ENCODE measurements at places on chromosomes 3 and 15.
A peak's percentile ranks its signal among the peaks of the same experiment; 100 is the strongest.

DNA sequence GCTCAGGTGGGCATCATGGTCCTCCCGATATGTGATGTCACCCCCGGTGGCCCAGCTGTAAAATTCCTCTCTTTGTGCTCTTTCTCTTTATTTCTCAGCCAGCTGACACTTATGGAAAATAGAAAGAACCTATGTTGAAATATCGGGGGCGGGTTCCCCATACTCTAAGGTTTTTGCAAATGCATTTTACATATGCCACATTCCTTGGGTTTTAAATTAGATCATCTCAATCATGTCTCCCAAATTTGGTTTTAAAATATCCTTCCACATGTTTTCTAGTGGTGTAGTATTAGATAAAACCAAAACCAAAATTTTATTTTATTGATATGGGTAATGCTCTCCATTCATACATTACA lies 4.4 kb upstream of the TMEM62 start:
- no peak for DNase-seq

- DNase-seq: no peak
Observed at GRCh38 chr3:72340056-72340455, 508.2 kb downstream of the SHQ1 start.

GRCh38 chr15:40354408-40355171 lies 3.4 kb upstream of the DISP2 start:
- peak; percentile 66 for DNase-seq

DNA sequence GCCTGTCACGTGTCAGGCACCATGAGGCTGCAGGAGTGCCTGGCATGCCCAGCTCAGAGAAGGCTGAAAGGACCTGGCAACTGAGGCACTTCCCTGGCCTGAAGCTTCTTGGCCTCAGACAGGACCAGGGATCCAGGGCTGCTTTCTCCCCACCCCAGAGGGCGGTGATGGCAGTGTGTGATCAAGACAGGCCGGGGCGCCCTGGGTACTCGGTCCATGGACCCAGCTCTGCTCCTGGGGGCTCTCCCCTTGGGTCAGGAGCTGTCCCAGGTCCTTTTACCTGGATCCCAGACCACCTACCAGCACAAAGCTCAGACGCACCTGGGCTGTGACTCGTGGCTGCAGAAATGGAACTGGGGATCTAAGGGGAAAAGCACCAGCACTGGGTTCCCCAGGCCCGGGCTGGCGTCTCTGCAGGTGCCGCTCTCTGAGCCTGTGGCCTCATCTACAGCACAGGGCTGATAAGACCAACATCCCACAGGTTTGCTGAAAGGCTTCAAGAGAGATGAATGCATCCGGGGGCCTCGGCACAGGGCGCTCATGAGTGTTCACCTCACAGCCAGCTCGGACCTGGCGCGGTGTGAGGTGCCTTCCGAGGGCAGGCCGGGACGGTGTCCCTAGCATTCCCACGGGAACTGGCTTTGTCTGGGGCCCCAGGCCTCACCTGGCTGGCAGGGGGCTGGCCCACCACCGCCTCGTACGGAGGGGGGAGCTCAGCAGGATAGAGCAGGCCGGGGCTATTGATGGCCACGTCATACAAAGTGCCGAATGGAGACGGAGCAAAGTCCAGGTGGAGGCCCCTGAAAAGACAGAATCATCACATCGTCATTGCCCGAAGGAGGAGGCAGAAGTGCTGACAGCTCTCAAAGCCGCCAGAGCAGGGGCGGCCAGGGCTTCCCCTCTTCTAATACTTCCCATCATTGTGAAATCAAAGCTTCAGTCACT lies 133.6 kb downstream of the NSMCE3 start:
- DNase-seq: no peak

DNA sequence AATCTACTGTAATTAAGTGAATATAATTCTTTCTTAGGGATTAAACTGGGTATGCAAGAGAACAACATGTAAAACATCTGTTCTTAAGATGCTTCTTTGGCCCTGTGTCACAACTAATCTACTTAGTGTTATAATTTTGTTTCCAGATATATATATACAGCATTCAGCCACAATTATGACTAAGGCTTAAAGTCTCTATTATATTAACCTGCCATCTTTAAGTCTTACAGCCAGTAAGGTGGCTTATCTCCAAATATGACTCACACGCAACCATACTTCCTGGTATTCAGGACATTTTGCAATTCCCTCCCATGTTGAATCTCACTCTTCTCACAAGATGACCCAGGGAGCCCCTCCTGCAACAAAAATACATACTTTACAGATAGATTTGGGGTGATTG lies 6.6 kb upstream of the KBTBD8 start:
- no peak for DNase-seq

DNA sequence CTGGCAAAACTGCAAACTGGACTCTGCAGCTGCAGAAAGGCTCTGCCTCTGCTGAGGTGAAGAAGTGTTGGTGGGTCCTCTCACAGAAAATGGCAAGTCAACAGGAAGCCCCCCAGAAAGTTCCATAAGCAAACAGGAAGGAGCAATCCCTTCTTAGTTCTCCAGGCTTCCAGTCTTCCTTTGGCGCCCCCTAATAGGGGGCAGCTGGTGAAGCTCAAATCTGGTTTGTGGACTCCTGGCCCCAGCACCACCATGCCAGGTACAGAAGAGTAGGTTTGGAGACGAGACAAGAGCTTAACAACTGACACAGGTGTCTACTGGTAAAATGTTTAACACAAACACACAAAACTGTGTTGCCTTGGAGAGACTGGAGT lies 35.5 kb downstream of the LEO1 start:
- no peak for DNase-seq

GRCh38 chr3:123663977-123664376 lies 79.1 kb upstream of the HACD2 start:
- peak; percentile 6 for DNase-seq

GRCh38 chr3:111723293-111724215 lies 128.4 kb upstream of the ZBED2 start:
- DNase-seq: peak; percentile 78

DNA sequence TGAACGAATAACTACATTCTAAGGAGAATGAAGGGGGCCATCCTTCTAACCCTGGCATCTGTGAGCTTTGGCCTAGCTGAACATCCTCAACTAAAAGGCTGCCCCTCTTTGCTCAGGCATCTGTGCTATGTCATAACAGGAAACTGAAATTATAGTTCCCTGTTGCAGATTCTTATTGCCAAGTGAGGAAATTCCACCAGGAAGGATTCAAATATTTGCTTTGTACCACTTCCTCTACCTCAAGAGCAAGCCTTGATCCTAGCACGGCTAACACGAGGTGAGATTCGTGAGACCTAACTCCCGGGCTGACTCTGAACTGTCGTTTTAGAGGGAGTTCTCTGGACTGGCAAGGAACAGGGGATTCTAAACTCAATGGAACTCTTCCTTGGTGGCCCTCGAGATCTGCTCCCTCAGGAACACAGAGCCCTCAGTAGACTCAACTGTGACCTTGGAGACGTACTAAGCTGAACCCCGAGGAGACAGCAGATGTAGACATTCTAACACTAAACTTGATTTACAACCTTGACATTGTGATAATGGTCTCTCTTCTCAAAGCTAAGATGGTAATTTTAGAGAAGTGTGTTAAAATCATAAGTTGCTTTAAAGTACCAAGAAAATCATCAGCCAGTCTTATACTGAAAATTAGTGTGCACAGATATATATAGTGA lies 4.2 kb downstream of the SPG21 start:
- DNase-seq: no peak

GRCh38 chr3:181722766-181723425 lies 11.2 kb downstream of the SOX2 start:
- no peak for DNase-seq

GRCh38 chr3:43316783-43317460 lies 30.6 kb downstream of the SNRK start:
- DNase-seq: no peak

DNA sequence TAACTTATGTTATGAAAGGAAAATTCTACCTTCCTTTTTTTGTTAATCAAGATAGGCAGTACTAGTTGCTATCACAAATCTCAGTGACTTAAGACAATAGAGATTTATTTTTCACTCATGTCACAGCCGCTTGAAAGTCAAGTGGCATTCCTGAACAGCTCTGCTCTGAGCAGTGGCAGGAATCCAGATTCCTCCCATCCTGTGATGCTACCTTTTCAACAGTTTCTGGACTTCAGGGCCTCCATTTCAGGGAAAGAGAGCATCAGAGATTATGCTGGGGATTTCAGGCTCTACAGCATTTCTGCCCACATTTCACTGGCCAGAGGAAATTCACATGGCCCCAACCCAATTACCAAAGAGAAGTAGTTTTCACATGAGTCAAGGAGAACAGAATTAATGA lies 83.4 kb downstream of the IL1RAP start:
- no peak for DNase-seq

- no peak for DNase-seq
Observed at GRCh38 chr3:28936154-28936553, 344.7 kb upstream of the RBMS3 start.

DNA sequence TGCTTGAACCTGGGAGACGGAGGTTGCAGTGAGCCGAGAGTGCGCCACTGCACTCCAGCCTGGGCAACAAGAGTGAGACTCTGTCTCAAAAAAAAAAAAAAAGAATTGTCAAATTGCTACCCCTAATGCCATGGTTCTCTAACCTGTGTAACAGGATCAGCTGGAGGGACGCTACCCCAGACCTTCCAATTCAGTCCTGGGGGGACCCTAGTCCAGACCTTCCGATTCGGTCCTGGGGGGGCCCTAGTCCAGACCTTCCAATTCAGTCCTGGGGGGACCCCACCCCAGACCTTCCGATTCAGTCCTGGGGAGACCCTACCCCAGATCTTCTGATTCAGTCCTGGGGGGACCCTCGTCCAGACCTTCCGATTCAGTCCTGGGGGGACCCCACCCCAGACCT lies 29.8 kb upstream of the MUC20 start:
- DNase-seq: no peak

- DNase-seq: no peak
Observed at GRCh38 chr3:34570916-34571705, 772.7 kb downstream of the PDCD6IP start.

DNA sequence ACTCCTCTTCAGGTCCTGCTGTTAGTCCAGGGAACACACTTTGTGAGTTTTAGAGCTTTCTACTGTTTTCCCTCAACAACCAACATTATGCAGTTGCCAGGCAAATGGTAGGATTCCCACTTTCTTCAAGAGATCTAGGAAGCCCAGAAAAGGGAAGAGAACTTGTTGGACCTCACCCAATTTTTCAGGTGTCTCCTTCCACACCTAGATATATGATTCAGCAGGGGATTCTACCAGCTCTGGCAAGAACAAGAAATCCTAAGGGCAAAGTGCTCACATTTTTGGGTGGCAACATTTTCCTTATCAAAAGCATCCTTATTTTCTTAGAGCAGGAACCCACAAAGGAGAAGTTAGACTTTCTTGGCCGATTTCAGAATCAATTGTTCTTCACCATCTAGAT lies 57.4 kb downstream of the PRICKLE2 start:
- DNase-seq: no peak

DNA sequence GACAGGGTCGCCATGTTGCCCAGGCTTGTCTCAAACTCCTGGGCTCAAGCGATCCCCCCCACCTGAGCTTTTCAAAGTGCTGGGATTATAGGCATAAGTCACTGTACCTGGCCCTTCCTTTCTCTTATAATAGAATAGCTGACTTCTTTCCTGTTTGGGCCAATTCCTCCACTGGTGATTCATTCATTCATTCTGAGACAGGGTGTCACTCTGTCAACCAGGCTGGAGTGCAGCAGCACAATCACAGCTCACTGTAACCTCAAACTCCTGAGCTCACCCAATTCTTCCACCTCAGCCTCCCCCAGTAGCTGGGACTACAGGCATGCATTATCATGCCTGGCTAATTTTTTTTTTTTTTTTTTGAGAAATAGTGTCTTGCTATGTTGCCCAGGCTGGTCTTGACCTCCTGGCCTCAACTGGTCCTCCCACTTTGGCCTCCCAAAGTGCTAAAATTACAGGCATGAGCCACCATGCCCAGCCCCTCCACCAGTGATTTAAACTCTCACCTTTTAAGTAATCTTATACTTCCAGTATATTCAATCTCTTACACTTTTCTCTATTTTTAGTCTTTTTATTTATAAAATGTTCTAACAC lies 20.9 kb downstream of the GNB4 start:
- no peak for DNase-seq

- DNase-seq: no peak
Observed at GRCh38 chr3:4306091-4306490, 2.9 kb downstream of the SETMAR start.

GRCh38 chr3:184005941-184006507 lies 11.7 kb downstream of the ABCC5 start:
- peak; percentile 98 for DNase-seq

DNA sequence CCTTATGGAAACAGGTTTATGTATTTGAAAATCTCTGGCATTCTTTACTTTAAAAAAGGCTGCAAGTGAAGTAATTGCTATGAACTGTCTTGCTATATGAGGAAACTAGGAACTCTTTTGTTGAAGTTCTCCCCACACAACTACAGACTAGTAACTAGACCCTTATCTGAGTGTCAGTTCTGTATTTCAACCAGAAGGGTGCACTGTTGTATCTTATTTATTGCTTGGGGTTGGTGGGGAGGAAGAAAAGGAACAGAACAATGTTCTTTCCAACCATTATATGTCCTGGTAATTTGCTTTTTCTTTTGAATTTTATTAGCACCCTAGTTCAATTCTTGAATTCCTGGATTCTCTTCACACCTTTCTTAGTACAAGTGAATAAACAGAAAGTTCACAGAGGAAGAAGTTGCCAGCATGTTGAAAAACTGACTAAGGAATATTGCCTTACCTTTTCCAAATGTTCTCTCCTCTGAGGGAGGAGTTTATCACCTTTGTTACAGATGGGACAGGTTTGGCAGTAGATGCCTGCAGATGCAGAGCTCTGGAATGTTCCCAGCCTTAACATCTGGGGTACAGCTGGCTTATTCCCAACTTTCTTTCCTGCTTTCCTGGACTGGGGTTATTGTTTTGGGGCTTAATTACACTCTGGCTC lies 162.4 kb upstream of the CFAP20DC start:
- DNase-seq: peak; percentile 4

GRCh38 chr3:107272885-107273284 lies 104.4 kb upstream of the CCDC54 start:
- no peak for DNase-seq

GRCh38 chr3:153910387-153910786 lies 210.8 kb upstream of the ARHGEF26 start:
- no peak for DNase-seq

- peak; percentile 65 for DNase-seq
Observed at GRCh38 chr3:169966951-169967915, 626 bp downstream of the SEC62 start.

DNA sequence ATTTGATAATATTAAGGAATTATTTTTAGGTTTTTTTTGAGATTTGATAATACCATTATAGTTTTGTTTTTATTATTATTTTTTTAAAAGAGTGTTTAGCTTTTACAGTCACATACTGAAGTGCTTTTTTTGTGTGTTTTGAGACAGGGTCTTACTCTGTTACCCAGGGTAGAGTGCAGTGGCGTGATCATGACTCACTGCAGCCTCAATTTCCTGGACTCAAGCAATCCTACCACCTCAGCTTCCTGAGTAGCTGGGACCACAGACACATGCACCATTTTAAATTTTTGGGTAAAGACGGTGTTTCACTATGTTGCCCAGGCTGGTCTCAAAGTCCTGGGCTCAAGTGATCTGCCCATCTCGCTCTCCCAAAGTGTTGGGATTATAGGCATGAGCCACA lies 73.0 kb downstream of the SUMF1 start:
- no peak for DNase-seq

All from COR-L47 (cell line).